GOT3 (cell line): ENCODE measurements at places on chromosomes 7 and 10.

DNA sequence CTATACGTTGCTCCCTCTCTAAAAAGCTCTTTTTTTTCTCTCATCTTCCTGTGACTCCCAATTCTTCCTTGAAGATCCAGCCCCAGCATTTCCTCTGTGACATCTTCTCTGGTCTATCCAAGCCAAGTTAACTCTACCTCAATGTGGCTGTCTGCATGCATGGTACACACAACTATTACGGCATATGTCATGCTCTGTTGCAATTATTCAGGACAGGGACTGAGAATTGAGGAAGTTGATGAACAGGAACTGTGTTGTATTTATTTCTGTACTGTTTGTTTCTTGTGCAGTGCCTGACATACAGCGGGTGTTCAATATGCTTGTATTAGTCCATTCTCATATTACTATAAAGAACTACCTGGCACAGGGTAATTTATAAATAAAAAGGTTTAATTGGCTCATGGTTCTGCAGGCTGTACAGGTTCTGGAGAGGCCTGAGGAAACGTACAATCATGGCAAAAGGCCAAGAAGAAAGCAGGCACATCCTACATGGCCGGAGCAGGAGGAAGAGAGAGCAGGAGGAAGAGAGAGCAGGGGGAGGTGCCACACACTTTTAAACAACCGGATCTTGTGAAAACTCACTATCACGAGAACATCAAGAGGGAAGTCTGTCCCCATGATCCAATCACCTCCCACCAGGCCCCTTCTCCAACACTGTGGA lies 6.3 kb downstream of the TRPV5 start:
- no peak for DNase-seq

DNA sequence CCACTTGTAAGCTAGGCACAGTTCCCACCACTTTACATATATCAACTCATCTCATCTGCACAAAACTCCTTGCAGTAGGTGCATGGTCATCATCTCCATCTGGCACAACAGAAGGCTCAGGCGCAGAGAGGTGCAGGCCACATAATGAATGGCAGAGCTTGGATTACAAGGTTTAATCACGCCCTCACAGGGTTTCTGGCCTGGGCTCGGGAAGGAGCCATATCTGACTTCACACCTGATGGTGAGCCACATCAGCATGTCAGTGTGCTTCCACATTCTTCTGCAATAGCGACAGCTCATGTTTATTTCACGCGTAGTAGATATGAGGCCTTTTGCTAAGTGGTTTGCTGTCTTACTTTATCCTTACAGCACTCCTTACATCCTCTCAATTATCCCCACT lies 650.2 kb downstream of the INHBA start:
- DNase-seq = no peak

- no peak for DNase-seq
Observed at GRCh38 chr7:98057157-98057556, 49.5 kb upstream of the LMTK2 start.

GRCh38 chr10:55233090-55233489 lies 432.1 kb upstream of the PCDH15 start:
- no peak for DNase-seq

DNA sequence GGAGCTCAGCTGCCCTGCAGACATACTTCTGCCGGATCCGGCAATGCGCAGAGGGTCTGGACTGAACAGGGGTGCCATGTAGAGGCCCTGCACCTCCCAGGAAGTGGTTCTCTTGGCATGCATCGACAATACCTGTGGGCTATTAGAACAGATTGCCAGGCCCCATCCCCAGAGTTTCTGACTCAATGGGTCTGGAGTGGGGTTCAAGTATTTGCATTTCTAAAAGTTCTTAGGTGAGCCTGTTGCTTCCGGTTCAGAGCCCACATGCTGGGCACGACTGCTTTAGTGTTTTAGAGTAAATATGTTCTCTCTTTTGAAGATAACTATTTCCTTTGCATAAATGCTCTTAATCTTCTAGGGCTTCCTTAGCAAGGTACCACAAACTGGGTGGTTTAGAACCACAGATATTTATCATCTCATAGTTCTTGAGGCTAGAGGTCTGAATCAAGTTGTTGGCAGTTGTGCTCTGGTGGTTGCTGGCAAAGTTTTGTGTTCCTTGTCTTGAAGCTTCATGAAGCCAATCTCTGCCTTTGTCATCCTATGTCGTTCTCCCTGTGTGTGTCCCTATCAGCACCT lies 435.5 kb downstream of the TCERG1L start:
- DNase-seq = no peak
